ENCODE measurements at places on chromosomes 6 and 20.

GRCh38 chr6:161568885-161569456, 295.1 kb upstream of the AGPAT4 start:
- no peak for DNase-seq

DNA sequence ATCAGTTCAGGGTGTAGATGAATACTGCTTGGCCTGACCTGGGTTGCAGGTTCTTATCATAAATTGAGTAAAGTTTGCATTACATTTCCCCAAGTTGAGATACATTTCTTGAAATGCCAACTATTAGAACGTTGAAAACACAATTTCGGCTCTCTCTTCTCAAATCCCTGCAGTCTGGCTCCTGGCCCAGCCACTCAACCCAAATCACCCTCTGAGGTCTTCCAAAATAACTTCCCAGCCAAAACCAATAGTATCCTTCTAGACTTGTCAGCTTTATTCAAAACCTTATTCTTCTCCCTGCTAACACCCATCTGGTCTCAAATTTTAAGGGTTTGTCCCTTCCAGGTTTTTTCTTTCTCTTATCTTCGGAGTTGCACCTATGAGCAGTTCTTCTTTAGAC, 263.6 kb downstream of the EYA4 start:
- no peak for DNase-seq

- no peak for DNase-seq
Measured at GRCh38 chr20:16230402-16230801, 342.8 kb downstream of the KIF16B start.

DNA sequence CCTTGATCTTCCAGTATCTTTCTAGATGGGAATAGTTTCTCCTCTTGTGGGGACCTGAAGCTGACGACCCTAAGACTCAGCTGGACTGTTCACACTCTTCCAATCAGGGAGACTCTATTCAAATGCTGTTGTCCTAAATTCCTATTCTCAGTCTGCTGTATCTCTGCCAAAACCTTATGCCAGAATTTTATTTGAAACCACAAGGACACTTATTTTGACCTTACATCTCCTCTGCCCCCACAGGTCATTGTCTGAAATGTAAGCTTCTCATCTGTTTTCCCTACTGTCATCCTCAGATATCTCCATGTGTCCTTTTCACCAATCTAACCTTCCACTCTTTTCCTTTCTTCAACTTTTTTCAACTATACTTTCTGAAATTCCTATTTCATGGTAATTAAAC, 289.5 kb upstream of the SGK1 start:
- no peak for DNase-seq

- DNase-seq: no peak
Measured at GRCh38 chr20:20687319-20687718, 25.1 kb downstream of the RALGAPA2 start.

Measured in non-pigmented ciliary epithelial cell (primary cell).